ENCODE measurements at places on chromosomes 13 and 19. TPM values are rescaled to one million over a fixed set of nuclear protein-coding genes. Genes with fewer than 3 reads are reported as not detected.
A peak's percentile ranks its signal among the peaks of the same experiment; 100 is the strongest.

GRCh38 chr13:24670174-24670573, 10.0 kb upstream of the ATP12A start:
- DNase-seq: no peak

DNA sequence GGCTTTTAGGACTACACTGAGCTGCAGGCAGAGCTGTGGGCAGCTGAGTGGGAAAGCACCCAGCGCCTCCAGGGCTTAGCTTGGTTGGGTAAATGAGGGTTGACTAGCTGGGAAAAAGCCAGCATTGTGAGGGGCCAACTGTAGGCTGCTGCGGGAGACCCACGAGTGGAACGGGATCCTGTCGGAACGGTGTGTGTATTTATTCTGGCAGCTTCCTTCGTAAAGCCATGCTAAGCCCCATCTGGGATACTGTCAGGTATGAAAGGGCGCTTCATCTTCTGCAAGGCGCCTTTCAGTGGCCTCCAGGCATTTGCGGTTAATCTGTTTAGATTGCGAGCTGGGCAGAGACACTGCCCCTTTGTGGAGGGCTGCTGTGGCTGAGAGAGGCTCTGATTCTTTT, 39.5 kb upstream of the CNMD start:
- DNase-seq: no peak

GRCh38 chr13:40247845-40248244, 418.6 kb downstream of the FOXO1 start:
- DNase-seq: no peak

GRCh38 chr19:47650700-47651099, 41.8 kb downstream of the BICRA start:
- no peak for DNase-seq

DNA sequence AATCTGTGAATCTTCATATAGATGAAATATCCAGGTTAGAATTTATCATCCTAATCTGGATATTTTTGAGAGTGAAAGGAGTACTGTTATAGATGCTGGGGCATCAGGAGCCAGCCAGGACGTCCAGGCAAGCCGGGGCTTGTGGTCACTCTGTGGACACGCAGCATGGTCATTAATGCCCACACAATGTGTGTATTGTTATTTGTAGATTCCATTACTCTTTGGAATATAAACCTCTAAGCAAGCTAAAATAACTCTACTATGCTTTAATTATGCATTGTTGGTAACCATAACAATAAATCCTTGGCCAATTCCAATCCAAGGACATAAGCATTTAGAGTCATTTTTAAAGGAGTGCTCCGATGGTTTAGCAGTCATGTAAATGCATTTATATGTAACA, 137.9 kb downstream of the TM9SF2 start:
- DNase-seq: no peak

DNA sequence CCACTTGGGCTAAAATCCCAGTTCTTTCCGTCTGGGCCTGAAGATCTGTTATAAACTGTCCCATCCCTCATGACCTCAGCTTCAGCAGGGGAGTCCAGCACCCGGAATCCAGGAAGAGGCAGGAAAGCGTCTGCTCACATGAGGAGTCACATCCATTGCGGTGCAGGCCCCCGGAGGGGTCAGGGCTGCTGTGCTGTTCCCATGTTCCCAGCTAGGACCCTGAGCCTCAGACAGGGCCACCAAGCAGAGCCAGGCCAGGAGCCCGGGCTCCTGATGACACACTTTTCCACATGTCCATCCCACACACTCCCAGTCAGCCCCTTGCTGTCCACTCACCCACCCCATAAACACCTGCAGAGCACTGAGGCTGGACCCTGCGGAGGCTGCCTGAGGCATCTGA, 45.3 kb upstream of the VSTM2B start:
- no peak for DNase-seq

- DNase-seq: no peak
Observed at GRCh38 chr13:75620020-75620419, 16.1 kb upstream of the LMO7 start.

GRCh38 chr19:49767967-49768581, 1.3 kb downstream of the AP2A1 start:
- DNase-seq: no peak

DNA sequence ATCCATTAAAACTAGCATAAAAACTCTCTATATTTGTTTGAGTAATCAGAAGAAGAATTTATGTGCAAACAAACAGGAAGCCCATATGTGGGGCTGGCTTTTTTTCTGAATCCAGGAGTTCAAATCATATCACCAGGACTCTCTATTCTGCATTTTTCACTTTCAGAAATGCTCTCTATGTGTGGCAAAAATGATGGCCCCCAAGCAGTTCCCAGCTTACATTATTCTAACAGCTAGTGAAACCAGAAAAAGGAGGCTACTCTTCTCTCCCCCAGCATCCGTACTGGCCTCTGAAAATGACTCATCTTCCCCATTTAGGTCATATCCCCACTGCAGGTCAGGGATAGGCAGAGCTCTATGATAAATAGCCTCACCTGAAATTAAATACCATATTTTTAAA, 20.4 kb downstream of the RBM26 start:
- DNase-seq: no peak

DNA sequence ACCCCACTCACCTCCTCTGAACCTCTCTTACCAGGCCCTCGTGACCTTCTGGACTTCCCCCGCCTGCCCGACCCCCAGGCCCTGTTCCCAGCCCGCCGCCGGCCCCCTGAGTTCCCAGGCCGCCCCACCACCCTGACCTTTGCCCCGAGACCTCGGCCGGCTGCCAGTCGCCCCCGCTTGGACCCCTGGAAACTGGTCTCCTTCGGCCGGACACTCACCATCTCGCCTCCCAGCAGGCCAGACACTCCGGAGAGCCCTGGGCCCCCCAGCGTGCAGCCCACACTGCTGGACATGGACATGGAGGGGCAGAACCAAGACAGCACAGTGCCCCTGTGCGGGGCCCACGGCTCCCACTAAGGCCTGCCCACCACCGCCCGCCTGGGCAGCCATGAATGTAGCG, 3.2 kb downstream of the TTC9B start:
- no peak for DNase-seq

DNA sequence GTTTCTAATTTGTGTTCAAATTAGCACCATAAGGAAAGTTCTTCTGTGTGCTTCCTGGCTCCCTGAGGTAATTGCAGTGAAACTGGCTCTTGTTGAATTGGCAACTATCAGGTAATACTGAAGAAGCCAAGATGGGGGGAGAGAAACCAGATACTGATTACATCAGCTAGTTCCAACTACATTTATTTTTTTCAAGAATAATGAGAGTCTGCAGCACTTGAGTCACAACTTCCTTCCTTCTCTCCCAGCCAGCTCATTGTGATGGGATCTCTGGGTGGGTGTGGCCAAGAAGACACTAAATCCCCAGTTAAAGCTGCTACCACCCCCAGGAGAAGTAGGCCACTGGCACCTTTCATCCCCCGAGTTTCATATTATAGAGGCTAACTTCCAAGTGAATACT, 100.7 kb upstream of the RXFP2 start:
- peak; percentile 18 for DNase-seq

- no peak for DNase-seq
Observed at GRCh38 chr13:50257646-50258045, 242.4 kb downstream of the KCNRG start.

GRCh38 chr19:2444251-2445002, 12.3 kb downstream of the LMNB2 start:
- DNase-seq: no peak

Gene RSPH6A
- polyA plus RNA-seq: not detected

Gene KLK10
- polyA plus RNA-seq: not detected

Gene FPR1
- polyA plus RNA-seq: 1.8 TPM
